ENCODE measurements at places on chromosomes 7 and 10.

GRCh38 chr7:2638224-2638991 is 6.6 kb downstream of the TTYH3 start:
- no peak for DNase-seq

DNA sequence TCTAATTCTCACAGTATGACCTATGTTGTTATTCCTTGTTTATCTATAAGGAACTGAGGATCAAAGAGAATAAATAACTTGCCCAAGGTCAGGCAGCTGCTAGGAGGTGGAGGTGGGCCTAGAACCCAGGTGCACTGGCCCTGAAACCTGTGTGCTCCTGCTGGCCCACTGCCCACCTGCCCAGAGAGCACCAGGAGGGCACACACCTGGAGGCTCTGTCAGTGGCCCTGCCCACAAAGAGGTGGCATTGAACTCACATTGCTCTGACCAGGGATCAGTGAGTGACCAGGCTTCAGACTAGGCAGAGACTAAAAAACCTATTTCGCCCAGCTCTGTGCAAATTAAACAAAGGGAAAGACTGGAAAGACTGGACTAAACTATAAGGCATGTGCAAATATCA is 210.6 kb downstream of the TNS3 start:
- DNase-seq: no peak

- DNase-seq: no peak
These were observed 51.4 kb downstream of the FBXW4 start for GRCh38 chr10:101643546-101643945.

DNA sequence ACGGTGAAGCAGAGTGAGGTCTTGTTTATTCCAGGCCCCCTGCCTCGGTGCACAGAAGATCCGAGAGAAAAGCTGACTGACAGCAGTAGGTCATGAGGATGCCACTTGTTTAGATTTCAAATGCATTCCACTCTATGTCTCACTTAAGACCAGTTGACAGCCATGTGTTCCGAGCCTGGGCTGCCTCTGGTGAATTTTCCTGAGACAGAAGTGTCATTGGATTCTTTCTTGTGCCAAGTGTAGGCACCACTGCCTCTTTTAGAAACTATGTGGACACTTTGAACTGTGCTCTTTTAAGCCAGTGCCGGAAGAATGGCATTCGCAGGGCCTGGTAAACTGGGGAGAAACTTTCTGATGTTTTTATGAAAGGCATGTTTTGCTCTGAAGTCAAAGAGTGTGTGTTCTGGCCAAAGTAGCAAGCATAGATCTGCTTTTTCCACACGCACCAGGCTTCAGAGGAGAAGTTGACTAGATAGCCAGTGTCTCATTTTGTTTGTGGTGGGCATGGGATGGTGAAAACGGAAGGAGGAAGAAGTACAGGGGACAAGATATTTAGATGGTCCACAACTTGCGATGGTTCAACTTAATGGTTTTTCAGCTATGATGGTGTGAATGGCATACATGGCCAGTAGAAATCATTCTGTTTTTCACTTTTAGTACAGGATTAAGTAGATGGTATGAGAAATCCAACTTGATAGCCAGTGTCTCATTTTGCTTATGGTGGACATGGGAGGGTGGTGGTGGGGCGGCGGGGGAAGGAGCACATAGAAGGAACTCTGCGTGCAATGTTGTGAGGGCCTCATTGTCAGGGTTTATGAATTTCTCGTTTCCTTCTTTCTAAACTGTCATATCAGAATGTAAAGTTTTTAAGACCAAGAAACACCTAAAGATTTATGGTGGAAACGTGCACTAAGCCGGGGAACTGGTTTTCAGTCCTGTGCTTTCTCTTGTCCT is 41.5 kb downstream of the CYP17A1 start:
- DNase-seq: no peak

DNA sequence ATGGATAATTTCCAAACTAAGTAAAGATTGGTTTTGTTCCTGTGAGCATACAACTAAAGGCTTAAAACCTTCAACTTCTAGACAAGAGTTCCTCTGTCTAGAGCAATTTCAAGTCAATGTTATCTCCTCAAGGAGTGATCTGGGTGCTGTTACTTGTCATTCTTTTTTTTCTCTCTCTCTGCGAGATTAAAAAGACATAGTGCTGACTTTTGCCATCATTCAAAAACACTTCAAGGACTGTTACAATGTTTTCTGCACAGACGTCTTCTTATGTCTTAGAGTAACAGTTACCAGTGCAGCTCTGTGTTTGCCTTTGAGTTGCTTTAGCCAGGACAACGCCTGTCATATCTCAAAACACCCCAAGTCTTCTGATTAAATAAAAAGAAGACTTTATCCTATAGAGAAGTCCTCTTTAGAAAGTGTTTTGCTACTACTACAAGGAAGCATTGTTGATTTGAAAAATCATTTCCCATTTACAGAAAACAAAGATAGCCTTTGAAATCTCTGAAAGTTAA is 263.5 kb upstream of the FERD3L start:
- no peak for DNase-seq

DNA sequence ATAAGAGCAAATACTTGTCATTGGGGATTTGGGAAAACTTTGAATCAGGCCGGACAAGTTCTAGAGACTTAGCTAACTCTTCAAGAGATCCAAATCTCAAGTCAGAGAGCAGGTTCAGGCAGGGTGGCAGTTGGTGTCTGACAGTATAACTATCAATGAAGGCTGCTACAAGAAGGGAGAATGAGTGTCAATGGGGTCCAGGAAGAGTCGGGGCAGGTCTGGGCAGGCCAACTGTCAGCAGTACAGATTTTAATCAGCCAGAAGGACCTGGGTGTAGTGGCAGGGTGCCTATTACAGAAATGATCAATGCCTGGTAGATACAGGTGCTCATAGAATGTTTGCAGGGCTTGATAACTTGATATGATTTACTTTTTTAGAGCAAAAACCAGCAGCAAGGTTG is 751.1 kb downstream of the GRM8 start:
- DNase-seq: peak; percentile 85

DNA sequence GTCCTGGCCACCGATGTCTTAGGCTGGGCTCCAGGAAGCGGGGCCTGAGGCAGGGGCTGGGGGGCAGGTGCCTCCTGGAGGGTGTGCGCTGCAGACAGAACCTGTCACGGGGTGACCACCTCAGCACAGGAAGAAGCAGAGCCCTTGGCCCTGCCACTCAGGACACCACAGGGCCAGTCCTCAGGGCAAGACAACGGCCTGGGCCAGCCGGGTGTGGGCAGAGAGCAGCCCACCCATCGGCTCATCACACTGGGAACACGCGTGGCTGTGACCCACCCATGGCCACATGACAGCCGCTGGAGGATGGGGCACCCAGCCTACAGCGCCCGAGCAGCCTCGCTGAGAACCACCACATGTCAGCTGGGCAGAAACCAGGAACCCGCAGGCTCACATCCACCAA is 5.9 kb upstream of the DIP2C start:
- no peak for DNase-seq

GRCh38 chr7:44666566-44666965 is 60.1 kb downstream of the OGDH start:
- DNase-seq: no peak

- DNase-seq: no peak
These were observed 164.2 kb downstream of the DGKI start for GRCh38 chr7:137682596-137682995.

GRCh38 chr10:98676895-98677294 is 230.2 kb upstream of the HPS1 start:
- DNase-seq: no peak

GRCh38 chr7:18834577-18834976 is 282.9 kb downstream of the TWIST1 start:
- DNase-seq: no peak

- no peak for DNase-seq
These were observed 186.2 kb upstream of the INHBA start for GRCh38 chr7:41889040-41889439.

- no peak for DNase-seq
These were observed at the start of gene TMEM229A for GRCh38 chr7:124032369-124033094. Gene TMEM229A, minus strand, starts transcription at chr7:124033067. Its CDS starts 64 bp downstream, at chr7:124033003.

GRCh38 chr10:84329986-84330651 is 1.7 kb downstream of the CCSER2 start:
- no peak for DNase-seq

- DNase-seq: no peak
These were observed 3.0 kb downstream of the ASZ1 start for GRCh38 chr7:117424090-117424829.

GRCh38 chr10:49347827-49348226 is 48.1 kb downstream of the DRGX start:
- no peak for DNase-seq

- no peak for DNase-seq
These were observed 1.9 kb upstream of the ZNF775 start for GRCh38 chr7:150377196-150377595.

DNA sequence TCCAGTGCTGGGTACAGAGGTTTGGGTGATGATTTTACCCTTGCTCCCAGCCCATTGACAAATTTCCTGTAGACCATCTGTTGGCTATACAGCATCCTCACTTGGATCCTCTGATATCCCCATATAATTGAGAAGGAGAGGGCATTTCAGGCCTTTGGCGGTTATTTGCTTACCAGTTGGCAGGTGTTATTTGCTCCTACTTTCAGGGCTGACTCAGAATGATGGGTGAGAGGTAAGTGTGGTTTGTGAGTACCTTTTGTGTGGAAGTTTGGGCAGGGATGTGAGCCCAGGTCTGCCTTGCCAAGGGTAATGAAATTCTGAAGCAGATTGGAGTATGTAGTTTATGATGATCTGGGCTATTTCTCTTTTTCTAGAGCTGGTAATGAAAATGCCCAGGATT is 93.6 kb downstream of the LRMDA start:
- DNase-seq: no peak

GRCh38 chr10:63206997-63207811 is 74.1 kb downstream of the NRBF2 start:
- DNase-seq: no peak
